KG1 (cell line): ENCODE measurements at places on chromosomes 5 and 9.

DNA sequence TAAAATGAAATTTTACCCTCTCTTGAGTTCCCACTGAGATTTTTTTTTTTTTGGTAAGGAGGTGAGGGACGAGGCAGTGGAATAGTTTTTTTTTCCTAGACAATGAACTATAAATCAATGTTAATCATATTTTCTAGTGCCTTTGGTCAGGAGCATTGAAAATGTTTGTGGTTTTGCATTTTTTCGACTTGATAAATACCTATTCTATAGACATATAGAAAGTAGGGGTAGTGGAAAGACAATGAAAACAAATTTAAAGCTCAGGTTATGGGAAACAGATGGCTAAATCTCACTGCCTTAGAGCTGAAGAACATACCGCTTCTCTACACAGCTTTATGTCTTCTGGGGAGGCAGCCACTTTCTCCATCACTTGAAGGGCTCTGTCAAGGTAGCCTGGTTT is 94.3 kb downstream of the MRPS27 start:
- no peak for DNase-seq

DNA sequence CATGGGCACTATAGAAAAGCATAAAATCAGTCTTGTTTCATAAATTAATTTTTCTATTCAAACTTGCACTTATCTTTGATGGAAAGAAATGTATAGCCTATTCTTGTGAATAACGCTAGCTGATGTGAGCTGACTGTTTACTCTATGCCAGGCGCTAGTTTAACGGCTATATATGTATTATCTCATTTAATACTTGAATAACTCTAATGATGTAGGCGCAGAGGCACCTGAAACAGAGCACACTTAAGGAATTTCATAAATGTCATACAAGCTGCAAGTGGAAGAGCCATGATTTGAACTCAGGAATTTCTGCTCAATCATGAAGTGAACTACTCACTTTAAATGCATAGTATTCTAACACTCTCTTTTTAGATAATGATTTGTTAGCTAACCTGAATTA is 551.8 kb downstream of the PDE4D start:
- no peak for DNase-seq

- DNase-seq = no peak
Measured at GRCh38 chr9:82616545-82616944, 446.4 kb downstream of the RASEF start.

- DNase-seq = no peak
Measured at GRCh38 chr5:171450423-171451331, 31.2 kb downstream of the FGF18 start.

DNA sequence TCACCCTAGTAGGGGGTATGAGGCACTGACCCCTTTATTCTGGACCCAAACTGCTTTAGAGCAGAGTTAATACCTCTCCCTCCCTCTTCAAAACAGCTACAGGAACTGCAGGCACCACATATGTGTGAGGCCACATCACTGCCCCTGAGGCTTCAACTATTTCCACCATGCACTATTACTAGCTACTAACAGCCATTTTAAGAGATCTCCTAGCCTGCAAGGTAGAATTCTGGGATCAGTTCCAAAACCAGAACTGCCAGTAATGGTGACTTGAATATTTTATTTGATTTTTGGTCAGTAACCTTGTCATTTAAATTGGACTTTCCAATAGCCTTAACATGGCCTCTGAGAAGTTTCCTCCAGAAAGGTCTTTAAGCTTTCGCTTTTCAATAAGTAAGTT is 55.3 kb upstream of the FSD1L start:
- DNase-seq = no peak

GRCh38 chr9:76465442-76466298 is 6.7 kb downstream of the GCNT1 start:
- no peak for DNase-seq

GRCh38 chr5:172482156-172483020 is 28.1 kb upstream of the SH3PXD2B start:
- no peak for DNase-seq

DNA sequence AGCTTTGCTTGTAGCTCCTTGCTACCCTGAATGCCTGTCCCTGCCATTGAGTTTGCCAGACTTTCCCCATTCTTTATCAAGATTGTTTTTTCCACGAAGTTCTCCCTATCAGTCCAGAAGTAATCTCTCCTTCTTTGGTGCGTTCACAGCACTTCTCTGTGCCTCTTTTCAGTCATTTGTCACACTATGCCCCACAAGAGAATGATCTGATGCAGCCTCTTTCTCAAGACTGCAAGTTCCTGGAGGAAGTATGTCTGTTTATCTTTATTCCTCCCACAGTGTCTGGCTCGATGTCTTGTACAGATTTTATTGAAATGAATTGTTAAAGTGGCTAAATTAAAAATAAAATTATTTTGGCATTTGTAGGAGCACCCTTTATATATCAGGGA is 99.3 kb downstream of the CCDC192 start:
- no peak for DNase-seq

- DNase-seq = no peak
Measured at GRCh38 chr5:123545506-123545905, 33.5 kb downstream of the CSNK1G3 start.

DNA sequence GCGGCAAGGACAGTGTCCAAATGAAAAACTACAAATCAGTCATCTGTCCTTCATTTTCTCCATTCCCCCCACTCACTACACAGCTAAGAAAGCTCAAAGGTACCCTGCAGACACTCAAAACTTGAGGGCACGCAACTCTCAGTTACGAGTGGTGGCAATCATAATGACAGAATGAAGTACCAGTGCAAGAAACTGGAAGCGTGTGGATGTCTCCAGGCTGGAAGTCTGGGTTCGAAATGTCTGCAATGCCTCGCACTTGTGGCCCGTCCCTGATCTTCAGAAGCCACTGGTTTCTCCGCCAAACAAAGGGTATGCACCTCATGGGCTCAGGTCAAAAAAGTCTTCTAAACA is 597 bp upstream of the CENPH start:
- no peak for DNase-seq

GRCh38 chr5:149902177-149902576 is 42.4 kb downstream of the PDE6A start:
- DNase-seq = no peak

DNA sequence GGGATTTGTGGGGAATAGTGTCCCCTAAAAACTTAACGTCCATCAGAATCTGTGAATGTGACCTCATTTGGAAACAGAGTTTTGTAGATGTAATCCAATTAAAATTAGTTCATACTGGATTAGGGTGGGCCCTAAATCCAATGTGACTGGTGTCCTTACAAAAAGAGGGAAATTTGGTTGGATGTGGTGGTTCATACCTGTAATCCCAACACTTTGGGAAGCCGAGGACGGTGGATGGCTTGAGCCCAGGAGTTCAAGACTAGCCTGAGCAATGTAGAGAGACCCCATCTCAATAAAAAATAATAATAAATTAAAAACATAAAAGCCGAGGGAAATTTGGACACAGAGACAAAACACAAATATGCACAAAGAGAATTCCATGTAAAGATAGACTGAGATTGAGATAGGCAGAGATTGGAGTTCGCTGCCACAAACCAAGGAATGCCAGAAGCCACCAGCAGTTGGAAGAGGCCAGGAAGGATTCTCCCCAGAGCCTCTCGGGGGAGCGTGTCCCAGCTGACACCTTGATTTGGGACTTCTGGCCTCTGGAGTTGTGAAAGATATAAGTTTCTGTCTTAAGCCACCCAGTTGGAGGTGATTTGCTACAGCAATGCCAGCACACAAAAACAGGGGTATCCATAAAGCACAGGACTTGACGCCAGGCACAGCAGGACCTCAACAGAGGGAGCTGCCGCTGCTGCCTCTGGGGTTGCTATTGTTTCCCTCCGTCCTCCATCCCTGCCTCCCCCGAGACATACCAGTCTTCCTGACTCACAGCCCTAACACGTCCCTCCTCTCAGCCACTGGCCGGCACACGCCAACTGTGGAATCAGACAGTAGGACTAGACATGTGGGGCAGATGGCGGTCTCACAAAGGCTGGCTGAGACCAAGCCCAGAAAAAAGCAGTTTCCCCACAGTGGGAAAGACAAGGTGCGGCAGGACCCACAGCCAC is 73.8 kb upstream of the IL17B start:
- no peak for DNase-seq

DNA sequence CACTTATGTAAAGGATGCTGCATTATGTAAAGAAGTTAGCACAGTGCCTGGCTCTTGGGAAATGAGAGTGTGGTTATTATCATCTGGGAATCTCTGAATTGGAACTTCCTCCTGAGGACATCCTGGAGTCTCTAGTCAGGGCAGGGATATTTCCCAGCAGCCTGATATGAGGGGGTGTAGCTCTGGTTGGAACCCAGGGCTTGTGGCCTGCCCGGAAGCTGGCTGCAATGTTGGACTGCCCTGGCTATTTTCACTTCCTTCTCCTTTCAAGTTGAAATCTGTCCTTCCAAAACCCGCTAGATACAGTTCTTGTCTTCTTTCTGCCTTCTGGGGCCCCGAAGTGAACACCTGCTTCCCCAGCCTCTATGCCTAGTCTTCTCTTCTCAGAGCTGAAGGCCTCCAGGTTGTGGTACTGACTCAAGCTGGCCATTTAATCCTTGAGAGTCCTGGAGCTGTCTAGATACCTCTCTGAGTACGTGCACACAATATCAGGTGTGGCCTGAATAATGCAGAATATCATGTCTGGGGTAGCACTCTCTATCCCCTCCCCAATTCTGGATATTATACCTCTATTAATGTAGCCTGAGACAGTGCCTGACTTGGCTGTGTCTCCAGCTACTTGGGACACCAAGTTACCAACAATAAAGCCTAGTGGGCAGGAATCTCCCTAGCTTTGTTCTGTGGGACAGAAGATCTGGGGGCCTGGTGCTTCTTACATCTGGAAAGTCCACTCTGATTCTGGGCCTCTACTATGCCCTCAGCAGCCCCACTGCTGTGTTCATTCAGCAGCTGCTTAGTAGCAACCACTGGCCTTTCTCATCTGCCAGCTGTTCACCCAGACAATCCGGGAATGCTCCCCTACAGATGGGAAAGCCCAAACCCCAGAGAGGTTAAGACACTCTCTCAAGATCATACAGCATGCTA is 45.0 kb downstream of the SLC6A7 start:
- DNase-seq = no peak

DNA sequence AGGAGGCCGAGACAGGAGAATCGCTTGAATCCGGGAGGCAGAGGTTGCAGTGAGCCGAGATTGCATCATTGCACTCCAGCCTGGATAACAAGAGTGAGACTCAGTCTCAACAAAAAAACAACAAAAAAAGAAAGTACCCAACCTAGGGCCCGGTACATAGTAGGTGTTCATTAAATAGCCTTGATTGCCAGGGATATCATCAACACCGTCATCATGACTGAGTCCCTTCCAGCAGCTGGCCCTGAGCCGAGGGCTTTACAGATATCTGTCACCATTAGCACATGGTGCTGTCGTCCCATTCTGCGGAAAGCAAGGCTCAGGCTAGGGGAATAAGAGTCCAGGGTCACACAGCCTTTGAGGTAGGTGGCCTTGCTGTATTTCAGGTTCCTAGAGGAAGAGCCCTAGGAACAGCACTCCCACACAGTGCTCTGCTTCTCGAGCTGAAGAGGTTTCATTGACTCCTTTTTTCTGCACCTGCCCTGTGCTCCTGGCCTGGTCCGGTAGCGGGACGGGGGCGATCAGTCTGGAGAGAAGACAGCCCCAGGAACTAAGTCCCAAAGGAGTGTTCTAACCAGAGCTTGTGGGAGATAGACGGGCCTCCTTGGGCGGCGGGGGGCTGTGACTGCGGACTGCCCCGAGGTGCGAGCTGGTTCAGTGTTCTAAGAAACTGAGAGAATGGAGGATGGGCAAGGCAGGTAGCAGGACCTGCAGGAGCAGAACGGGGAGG is 48.2 kb downstream of the CXXC5 start:
- DNase-seq = no peak

- no peak for DNase-seq
Measured at GRCh38 chr5:102799017-102799416, 43.9 kb downstream of the PAM start.
